ENCODE measurements at places on chromosomes 2 and 18.

DNA sequence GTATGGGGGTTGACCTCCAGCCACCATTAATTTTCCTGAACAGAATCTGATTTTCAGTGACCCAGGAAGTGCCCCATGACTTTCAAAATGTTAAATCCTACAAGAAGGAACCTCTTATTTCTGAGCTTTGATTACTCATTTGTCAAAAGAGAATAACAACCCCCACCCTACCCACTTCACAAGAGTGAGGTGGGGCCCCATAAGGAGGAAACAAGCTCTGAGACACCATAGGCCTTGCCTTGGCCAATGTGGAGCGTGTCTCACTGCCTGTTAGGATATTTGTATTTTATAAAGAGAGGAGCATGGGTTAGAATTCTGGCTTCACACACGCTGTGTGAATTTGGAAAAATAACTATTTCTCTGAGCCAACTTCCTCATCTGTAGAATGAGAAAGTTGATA, 158.9 kb downstream of the TTC32 start:
- no peak for DNase-seq

DNA sequence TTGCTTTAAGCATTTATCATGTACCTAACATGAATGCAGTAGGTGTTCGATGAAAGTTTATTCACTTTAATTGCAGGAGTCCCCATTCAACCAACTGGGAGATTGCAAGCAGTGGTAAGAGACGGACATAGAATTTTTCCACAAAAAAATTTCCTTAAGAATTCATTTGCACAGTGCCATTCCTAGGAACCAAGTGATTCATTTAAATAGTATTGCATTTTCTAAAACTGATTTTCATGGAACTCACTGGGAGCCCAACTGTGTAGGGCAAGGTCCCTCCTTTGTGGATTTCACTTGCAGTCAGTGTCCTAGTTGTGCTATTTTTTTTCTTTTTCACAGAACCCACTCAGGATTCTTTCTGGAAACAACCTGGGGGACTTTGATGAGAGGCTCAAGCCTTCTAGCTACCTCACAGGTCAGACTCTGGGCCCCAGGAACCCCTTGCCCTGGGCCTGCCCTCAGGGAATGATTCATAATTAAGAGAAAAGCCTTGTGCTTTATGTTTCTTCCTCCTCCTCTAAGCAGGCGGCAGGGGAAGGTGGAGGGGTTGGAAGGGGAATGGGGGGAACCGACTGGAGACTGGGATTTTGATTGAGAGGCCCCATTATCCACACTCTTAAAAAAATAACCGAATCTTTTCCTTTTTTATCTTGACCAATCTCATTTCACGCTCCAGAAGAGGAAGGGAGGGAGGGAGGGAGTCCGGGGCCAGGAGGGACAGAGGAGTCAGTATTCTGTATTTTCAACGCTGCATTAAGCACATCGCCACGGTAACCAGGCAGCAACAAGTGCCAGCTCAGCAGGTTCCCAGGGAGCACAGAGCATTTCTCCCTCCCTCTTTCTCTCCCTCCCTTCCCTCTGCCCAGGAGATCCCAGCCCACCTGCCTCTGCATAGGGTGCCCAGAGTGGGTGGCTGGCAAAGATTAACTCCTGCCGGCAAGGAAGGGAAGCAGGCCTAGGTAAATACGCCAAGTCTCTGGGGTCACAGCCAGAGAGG, 51.8 kb downstream of the PSD4 start:
- DNase-seq: no peak

- no peak for DNase-seq
These were observed 31.7 kb upstream of the NEDD4L start for GRCh38 chr18:58012356-58012755.

GRCh38 chr18:36665952-36666351, 162.8 kb downstream of the TPGS2 start:
- no peak for DNase-seq

DNA sequence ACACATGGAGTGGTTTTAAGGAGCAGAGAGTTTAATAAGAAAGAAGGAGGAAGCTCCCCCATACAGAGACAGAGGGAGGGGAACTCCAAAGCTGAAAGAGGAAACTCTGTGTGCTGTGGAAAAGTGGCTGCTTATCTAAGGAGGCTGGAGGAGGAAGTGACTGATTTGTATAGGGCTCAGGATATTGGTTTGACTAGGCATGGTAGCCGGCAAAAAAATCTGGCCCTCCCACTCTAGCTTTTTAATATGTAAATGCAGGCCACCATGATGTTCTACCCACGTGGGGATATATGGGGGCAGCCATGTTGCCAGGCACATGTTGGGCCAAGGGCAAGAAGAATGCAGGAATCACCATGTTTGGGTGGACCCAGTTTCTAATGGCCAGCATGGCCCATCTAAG, 64.3 kb downstream of the HNMT start:
- no peak for DNase-seq

GRCh38 chr2:239222706-239223309, 178.0 kb downstream of the HDAC4 start:
- DNase-seq: no peak

DNA sequence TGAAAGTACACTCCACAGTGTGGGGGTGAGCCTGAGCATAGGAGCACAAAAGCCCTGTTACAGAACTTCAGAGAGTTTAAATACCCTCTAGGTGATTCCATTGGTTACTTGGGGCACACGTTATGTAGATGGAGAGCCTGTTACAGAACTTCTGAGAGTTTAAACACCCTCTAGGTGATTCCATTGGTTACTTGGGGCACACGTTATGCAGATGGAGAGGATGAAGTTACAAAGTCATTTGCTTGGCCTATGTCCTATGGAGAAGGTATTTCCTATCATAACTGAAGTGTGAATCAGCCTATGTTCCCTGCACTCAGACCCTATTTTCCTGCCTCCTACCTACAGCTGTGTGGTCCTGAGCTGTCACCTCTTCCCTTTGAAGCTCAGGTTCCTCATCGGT, 3.8 kb upstream of the CAPN10 start:
- DNase-seq: no peak

DNA sequence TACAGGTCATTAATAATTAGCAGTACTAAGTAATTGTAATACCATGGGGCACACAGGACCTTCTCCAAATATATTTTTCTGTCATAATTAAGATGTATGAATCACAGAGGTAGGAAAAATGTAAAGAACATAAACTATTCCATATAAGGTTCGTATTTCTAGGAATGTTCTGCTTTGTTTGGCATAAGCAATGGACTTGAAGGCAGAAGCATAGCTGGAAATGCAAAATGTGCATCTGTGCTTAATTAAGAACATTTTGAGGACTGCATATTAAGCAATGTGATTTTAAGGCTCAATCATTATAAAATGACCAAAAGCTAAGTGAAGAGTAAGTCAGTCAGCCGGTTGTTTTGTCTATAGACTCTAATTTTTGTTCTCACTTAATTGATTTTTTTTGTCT, 123.2 kb downstream of the RBM43 start:
- no peak for DNase-seq

GRCh38 chr2:96584017-96584416, 47.5 kb downstream of the ARID5A start:
- no peak for DNase-seq

GRCh38 chr2:147715807-147716206, 129.0 kb upstream of the ACVR2A start:
- no peak for DNase-seq

DNA sequence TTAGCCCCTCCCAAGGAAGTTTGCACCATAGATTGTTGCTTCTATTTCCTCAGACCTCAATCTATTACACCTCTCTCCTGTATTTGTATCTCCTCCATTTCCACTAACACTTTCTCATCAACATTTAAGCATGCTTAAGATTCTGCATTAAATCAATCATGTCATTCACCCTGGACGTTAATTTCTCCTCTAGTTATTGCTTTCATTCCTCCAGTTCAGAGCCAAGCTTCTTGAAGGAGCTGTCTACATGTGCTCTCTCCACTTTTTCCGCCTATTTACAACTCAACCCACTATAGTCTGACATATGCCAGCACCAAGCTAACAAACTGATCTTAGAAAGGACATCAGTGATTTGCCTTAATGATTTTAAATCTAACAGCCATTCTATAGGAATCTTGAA, 99.5 kb downstream of the OLA1 start:
- DNase-seq: no peak

- DNase-seq: no peak
These were observed 50.8 kb downstream of the TEX44 start for GRCh38 chr2:231643495-231643888.

- DNase-seq: no peak
These were observed 36.4 kb upstream of the SLC1A4 start for GRCh38 chr2:64952511-64953482.

- no peak for DNase-seq
These were observed 284.7 kb downstream of the IRS1 start for GRCh38 chr2:226514895-226515294.

DNA sequence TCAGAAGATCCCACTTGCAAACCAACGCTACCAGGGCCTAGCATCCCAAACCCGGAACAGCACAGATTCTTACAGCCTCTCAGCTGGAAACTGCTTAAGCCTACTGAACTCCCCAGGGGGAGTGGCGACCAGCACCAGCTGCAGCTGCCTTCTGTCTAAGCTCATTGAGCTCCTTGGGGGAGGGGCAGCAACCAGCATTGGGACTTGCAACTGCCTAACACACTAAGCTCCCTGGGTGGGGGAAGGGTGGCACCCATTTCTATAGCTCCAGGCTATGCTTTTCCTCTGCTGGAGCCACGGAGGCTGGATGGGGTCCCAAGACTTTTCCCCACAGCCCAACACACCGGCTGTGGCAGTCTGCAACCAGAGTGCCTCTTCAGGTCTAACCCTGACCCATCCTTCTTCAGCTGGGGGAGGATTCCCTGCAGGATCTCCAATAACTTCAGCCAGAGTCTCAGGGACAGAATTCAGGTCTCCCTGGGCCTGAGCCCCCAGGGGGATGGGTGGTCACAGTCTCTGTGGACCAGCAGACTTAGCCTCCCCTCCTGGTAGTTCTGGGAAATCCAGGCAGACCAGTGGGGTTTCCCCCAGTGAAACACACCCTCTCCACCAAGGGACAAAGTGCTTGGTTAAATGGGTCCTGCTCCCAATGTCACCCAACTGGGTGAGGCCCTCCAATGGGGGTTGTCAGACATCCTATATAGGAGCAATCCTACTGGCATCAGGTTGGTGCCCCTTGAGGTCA, 45.9 kb upstream of the ITGA4 start:
- no peak for DNase-seq

- no peak for DNase-seq
These were observed at the start of gene SP9 for GRCh38 chr2:174334781-174335251. Gene SP9, plus strand, starts transcription at chr2:174334954. Its CDS starts 139 bp downstream, at chr2:174335093.

- DNase-seq: no peak
These were observed 64.6 kb downstream of the TRPM8 start for GRCh38 chr2:233981574-233982420.

GRCh38 chr2:113171334-113172075, 2.3 kb upstream of the PSD4 start:
- no peak for DNase-seq

DNA sequence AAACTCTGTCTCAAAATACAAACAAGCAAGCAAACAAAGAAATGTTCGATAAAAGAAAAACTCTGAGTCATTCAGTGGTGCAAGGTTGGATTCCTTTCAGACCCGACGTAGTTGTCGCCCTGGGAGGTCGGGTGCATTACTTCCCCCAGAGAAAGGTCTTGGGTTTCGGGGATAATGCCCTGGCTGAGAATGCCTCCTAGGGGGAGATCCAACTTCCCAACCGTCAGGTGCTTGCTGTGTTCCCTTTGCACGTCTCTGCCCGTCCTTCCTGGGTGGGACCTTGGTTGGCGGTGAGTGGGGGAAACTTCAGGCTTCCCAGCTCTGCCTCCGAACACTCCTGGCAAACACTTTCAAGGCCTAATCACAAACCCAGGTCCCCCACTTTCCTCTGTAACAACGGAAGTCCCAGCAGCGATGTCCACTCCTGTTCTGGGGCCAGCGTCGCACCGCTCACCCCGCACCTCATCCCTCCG, 609 bp downstream of the TPGS2 start:
- DNase-seq: no peak

GRCh38 chr2:42706836-42707235, 57.1 kb downstream of the OXER1 start:
- DNase-seq: no peak

- no peak for DNase-seq
These were observed 1.1 kb downstream of the GLI2 start for GRCh38 chr2:120736624-120737339.

GRCh38 chr2:108616318-108616717, 82.0 kb downstream of the LIMS1 start:
- no peak for DNase-seq

- DNase-seq: no peak
These were observed 56.9 kb upstream of the PELI1 start for GRCh38 chr2:64201151-64201550.

- DNase-seq: no peak
These were observed 296.5 kb upstream of the EPAS1 start for GRCh38 chr2:46000660-46001059.

- no peak for DNase-seq
These were observed 128.5 kb downstream of the TANC1 start for GRCh38 chr2:159096901-159097300.

DNA sequence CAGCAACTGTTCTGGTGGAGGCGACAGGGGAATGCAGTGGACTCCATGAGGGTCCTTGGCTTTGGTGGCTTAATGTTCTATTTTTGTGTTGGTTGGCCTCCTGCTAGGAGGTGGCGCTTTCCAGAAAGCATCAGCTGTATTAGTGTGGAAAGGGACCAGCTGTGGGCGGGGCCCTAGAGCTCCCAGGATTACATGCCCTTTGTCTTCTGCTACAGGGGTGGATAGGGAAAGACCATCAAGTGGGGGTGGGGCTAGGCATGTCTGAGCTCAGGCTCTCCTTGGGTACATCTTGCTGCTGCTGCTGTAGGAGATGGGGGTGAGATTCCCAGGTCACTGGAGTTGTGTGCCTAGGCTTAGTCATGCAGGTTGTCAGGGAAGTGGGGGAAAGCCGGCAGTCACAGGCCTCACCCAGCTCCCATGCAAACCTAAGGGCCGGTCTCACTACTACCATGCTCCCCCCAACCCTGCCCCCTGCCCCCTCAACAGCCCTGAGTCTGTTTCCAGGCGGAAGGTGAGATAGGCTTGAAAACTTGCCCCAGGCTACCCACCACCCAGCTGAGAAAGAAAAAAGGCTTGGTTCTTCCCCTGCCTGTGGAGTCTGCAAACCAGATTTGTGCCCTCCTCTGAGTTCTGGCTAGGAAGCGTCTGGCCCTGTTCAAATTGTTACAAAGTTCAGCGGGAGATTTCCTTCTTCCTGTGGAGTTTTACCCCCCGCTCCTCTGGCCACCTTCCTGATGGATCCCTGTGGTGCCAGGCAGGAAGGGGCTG, 141.3 kb upstream of the LYPD1 start:
- no peak for DNase-seq

DNA sequence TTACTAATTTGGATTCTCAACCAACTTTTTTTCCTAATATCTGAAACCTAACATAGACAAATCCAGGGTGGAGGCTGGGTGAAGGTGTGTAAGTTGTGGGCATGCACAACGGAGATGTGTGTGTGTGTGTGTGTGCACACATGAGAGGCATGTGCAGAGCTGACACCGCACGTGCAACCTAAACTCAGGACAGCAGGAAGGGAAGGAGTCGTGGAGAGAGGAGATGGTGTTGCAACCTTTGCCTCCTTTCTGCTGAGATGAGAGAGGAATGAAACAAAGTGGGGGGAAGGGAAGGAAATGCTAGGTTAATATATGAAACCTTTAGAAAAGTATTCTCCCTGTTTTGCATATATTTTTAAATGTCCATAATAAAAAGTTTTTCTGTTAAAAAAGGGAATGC, 64.7 kb downstream of the KCTD1 start:
- DNase-seq: no peak

- no peak for DNase-seq
These were observed 37.2 kb upstream of the SLC8A1 start for GRCh38 chr2:40488927-40489677.

GRCh38 chr2:47288864-47289263, 114.1 kb upstream of the MSH2 start:
- DNase-seq: no peak

Data from activated gamma-delta T cell (primary cell).